HAP-1 (cell line): ENCODE measurements at places on chromosomes 7 and 10.
A peak's percentile ranks its signal among the peaks of the same experiment; 100 is the strongest.

- no peak for DNase-seq
Measured at GRCh38 chr10:96846926-96847325, 14.8 kb downstream of the LCOR start.

DNA sequence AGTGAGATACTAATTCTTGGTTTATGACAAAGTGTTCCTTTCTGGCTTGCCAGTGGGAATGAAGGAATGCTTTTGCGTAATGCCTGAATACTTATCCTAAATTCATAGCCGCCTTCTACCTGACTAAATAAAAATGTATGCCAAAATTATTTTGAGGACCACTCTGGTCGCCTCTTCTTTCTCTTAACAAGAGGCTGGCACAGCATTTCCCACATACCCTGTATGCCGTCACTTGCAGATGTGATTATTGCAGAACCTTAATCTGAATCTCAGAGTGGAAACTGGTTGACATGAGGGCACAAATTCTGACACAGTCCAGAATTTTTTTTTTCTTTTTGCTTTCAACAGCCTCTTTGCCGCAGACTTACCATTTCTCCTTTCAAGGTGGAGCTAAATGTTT, 124.6 kb upstream of the GLCCI1 start:
- no peak for DNase-seq

DNA sequence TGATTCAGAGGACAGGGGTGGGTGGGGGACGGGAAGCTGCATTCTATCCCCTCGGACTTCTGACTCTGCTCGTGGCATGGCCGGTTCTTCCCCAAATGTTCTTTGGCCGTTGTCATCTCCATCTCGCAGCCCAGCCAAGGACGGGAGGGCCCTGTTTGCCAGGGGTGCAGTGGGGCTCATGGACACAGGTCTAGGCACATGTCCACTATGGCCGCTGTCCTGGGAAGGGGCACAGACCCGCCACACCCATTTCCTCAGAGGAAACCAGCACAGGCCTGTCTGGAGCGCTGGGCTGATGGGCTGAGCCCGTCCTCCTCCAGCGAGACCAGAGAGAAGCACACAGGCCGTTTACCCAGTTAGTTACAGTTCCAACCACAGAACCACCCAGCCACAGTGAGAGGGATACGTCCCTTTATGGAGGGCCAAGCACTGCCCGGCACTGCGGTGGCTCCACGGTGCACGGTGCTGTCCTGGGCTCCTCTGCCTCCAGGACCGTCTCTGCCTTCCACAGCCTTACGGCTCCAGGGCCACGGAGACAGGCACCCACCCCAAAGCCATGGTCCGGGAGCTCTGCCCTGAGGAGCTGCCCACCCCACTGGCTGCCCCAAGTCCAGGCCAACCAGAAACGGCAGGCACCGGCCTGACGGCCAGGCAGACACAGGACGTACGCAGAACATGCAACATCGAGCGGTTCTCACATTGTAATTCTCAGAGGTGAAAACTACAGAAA, 20.2 kb downstream of the DPYSL4 start:
- no peak for DNase-seq

DNA sequence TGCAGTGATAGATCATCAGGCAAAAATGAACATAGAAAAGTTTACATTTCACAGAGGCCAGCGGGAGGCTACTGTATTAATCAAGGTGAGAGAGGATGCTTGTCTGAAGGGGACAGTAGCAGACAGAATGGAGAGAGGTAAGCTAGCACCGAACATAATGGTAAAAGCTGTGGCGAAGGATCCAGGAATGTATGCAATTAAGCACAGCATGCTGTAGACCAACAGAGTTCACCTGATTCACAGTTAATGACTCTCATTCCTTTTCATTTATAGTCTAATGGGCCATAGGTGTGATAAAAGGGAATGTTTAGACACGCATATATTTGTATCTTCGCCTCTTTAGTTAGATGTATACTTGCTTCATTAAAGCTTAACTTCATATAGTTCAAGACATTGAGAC, 150.9 kb upstream of the MBL2 start:
- DNase-seq, result no peak

GRCh38 chr7:28002638-28003037, 178.0 kb downstream of the JAZF1 start:
- peak; percentile 26 for DNase-seq

- no peak for DNase-seq
Measured at GRCh38 chr7:888081-889024, 12.0 kb downstream of the GET4 start.
